T-helper 1 cell (primary cell): ENCODE measurements at places on chromosomes 13 and 19.

DNA sequence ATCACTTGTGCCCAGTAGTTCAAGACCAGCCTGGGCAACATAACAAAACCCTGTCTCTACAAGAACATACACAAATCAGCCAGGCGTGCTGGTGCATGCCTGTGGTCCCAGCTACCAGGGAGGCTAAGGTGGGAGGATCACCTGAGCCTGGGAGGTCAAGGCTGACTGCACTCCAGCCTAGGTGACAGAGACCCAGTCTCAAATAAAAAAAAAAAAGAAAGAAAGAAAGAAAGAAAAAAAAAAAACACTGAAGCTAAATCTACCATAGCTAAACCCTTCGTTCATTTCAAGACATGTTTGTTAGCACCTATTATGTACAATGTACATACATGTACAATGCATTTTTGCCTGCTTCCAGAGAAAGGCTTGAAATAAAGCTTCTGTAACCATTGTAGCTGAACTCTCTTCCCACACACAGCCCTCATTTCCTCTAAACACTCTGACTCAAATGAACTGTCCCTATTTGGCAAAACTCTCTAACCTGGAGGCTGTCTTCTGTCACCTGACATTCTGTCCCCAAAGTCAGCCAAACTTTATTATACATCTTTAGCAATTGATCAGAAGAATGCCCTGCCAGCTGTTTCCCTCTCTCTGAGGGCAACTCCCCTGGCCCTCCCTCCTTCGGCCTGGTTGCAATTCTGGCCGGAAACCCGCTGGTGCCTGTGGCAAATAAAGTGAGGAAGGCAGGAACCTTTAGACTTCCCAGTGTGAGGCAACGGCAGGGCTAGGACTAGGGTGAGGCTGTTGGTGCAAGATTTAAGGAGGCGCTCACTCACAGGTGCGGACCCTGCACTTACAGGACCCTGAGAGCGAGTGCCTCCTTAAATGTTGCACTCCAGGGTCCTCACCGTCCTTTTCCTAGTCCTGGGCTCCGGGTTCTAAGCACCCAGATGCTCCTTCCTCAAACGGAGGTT lies 1.8 kb downstream of the ETHE1 start:
- DNase-seq = no peak

- DNase-seq = no peak
These were observed 2117.6 kb downstream of the PCDH9 start for GRCh38 chr13:65112531-65112941.

GRCh38 chr19:29381353-29382203 lies 144.2 kb upstream of the VSTM2B start:
- DNase-seq = no peak

DNA sequence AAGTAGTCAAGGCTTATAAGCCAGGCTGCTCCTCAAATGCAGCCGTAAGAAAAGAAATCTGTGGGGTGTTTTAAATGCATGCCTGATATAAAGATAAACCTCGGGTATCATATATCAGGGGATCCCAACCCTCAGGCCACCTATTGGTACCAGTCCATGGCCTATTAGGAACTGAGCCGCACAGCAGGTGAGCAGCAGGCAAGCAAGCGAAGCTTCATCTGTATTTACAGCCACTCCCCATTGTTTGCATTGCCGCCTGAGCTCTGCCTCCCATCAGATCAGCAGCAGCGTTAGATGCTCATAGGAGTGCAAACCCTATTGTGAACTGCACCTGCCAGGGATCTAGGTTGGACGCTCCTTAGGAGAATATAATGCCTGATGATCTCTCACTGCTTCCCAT lies 233.5 kb upstream of the SERP2 start:
- DNase-seq = no peak

DNA sequence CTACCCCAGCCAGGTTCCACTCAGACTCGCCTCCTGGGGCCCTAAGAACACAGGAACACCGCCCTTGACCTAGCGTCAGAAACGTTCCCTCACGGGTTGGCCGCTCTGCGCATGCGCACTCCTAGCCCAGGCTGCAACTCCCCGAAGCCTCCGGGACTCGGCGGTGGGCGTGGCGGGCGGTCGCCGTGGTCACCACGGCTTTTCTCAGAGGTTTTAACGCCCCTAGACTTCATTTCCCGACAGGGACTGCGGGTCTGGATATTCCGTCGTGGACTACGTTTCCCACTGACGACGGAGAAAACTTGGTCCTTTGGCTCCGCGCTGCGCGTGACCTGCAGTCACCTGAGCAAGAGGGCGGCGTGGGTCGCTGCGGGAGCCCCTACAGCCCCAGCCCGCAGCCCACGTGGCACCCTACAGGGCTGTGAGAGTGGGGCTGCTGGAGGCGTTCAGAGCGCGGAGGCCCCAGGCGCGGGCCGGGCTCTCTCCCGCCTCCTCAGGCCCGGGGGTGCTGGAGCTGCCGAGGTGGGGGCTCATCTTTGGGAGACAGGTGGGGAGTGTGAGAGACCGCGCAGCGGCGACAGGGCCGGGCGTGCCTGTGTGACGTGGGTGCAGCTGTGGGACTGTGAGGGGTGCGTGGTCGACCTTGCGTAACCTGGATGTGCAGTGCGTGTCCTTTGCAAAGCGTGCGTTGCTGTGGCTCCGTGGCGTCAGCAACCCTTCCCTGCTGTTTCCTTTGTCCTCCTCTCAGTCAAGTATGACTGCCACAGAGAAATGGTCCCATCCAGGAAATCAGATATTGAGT lies 38.0 kb upstream of the ZNF573 start:
- no peak for DNase-seq

- no peak for DNase-seq
These were observed 7.0 kb downstream of the HIF3A start for GRCh38 chr19:46303691-46304397.

DNA sequence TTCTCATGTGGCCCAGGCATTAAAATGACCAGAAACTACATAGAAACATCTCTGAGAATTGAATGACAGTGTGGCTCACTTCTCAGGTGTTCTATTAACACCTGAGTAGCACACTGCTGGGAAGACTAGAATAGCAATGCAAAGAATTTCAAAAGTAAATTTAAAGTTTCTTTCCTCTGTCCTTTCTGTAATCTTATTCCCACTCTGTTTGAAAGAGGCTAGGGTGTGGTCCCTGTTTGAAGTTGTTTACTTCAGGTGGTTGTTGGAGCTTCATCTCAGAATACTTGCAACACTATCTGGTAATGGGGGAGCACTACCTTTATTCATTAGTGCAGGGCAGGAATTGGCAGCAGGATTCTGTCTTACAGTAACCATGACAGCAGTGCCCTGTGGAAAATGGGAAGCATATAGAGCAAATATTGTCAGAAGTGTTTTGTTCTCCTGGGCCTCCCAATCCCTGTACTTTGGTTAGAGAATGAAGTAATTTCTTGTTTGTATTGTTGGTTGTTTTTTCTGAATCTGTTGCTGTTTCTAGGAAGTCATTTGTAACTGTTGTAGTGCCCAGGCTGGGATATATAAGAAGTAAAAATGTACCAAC lies 1210.2 kb upstream of the ATXN8OS start:
- no peak for DNase-seq

DNA sequence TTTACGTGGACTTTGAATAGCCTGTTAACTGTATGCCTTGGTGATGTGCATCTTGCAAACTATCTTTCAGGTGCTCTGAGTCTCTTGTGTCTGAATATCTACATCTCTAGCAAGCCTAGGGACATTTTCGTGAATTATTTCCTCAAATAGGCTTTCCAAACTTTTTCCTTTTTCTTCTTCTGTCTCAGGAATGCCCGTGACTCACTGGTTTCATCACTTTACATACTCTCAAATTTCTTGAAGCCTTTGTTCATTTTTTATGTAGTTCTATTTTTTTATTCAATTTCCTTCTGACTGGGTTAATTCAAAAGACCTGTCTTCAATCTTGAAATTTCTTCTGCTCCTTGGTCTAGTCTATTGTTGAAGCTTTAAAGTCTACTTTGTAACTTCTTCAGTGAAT lies 332.2 kb downstream of the OXGR1 start:
- no peak for DNase-seq

DNA sequence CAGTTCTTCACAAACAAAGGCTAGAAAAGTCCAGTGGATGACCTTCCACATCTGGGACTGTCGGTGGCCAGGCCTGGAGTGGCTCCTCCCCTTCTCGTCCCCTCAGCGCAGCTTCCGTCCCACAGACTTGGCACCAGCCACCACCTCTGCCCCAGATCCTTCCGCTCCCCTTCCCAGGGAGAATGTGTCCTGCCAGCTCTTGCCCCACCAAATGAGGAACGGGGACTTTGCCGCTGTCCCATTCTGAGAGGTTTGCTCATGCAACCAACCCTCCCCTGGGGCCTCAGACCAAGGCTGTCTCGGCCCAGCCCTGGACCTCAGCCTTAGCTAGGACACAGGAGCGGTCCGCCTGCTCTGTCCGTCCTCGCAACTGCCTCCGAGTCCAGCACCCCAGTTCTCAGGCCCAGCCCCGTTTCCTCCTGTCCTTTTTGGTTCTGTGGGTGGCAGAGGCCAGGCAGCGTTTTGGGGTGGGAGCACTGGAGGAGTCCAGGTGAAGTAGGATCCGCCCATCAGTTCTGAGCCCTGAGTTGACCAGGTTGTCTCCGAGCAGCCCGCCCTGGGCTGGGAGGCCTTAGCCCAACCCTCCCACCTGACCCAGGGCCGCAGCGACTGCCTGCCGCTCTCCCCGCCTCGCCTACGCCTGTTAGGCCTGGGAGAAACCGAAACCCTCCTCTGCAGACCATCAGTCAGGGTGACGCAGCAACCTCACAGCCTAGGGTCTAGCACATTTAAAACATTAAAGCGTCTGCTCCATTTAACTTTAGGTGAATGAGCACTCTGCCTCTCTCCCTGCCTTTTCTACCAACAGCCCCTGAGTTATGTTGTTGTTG lies 284.3 kb downstream of the FOXO1 start:
- DNase-seq = no peak

DNA sequence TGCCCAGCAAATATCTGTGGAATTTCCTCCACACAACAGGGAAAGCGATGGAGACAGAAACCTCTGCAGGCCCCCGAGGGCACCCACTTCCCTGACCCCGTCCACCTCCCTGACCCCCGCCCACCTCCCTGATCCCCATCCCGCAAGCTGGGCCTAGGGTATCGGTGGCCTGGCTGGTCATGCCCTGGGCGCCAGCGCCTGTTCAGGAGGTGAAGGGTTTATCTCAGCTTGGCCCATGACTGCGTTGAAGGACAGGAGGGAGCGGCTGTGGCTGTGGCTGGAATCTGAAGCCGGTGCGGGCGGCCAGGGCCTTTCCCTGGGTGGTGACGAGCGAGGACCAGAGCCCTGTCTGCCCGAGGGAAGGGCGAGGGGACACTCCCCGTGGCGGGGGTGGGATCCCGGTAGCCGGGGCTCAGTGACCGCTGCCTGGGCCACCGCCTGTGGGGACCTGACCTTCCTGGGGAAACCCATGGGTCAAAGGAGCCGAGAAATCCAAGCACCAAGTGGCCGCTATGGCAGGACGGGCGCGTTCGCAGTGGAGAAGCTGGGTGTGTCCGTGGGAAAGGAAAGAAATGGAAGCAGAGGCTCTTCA lies 20.7 kb downstream of the GAS6 start:
- no peak for DNase-seq

DNA sequence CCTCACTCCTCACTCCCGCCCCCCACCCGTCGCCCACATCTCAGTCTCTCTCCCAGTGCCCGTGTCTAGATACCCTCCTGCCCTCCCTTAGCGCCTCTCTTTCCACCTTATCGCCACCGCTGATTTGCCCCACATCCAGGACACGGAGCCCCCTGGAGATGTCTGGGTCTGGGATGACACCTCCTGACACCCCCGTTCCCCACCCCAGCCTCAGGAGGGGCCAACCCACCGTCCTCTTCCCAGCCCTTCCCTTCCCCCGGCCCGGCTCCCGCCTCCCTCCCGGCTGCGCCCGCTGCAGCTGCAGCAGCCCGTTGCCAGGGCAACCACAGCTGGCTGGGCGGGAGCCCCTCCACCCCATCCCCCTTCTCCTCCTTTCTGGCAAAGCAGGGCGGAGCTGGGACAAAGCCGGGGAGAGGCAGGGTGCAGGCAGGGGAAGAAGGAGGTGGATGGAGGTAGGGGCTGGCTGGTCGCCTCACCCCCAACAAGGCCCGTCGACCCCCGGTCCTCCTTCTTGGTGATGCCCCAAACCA lies 13.5 kb downstream of the DPF1 start:
- DNase-seq = no peak

DNA sequence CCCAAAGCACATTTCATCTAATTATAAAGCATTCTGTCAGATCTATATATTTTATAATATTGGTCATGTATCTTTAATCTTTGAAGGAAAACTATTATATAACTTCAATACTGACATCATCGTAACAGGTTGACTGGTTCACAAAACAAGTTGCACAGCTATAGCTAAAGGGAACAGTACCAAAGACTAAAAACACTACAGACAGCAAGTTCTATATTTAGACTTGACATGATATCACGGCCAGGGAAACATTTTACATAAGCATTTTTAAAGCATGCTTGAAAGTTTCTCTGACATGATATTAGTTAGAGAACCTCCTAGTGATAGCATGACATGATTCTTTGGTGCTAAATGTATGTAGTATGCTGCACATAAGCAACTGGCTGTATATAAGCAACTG lies 182.5 kb downstream of the NDFIP2 start:
- no peak for DNase-seq

GRCh38 chr13:40986101-40986856 lies 32.8 kb downstream of the ELF1 start:
- DNase-seq = no peak

GRCh38 chr19:34989298-34989697 lies 10.8 kb upstream of the GRAMD1A start:
- no peak for DNase-seq

DNA sequence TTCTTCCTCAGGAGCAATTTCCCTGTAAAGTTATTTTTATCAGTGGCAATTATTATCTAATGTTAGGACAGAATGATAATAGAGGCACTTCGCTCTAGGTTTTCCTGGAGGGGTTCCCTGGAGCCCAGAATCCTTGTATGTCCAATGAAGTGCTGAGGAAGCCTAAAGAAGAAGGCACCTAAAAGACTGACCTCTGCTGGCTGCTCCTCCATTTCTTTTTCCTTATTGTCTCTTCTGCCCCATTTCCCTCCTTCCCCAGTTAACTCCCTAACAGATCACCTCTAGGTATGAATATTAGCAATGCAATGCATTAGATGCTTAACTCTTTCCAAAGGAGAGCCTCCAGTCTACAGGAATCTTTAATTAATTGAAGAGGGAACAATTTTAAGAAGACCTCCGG lies 985.4 kb downstream of the DIAPH3 start:
- no peak for DNase-seq

DNA sequence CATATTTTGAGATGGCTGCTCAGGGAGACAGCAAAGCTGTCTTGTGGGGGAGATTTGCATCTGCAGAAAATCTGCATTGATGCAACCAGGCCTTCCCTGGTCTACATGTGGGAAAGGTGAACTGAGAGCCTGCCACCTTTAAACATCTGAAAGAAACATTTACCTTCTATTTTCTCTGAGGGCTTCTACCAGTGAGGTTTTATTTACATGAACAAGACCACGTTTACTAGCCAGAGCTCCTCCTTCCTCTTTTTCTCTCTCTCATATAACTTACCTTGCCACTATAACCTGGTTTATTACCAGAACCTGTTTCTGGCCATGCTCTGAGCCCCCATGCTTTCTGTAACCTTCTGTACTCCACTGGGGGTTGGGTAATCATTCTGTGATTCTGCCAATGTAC lies 14.4 kb upstream of the RUBCNL start:
- DNase-seq = no peak

- no peak for DNase-seq
These were observed 440.0 kb downstream of the KCTD12 start for GRCh38 chr13:76446191-76446590.
